ENCODE measurements at places on chromosomes 7 and 10. TPM values are rescaled to one million over a fixed set of nuclear protein-coding genes. Genes with fewer than 3 reads are reported as not detected.

Gene PLAC9
- 2.6 TPM for total RNA-seq

Gene NOS3
- total RNA-seq = 6.5 TPM

Gene CHCHD2
- 391 TPM for total RNA-seq

Gene CALCR
- total RNA-seq = not detected

Gene HOXA9
- total RNA-seq = 8.6 TPM

Gene CFTR
- total RNA-seq = not detected

Gene ABHD11
- 4.5 TPM for total RNA-seq

Gene PCDH15
- under 0.01 TPM for total RNA-seq

Gene CTAGE6
- total RNA-seq = 1.3 TPM

Gene GPC2
- total RNA-seq = 6.0 TPM

Gene FAM25C
- total RNA-seq = not detected

Gene LIPF
- total RNA-seq = not detected

Gene SMARCD3
- total RNA-seq = 41.3 TPM

Gene UCN3
- total RNA-seq = not detected

Gene CRYGN
- not detected for total RNA-seq

Gene MCM10
- 0.89 TPM for total RNA-seq

Gene GBX1
- not detected for total RNA-seq

Gene PLEKHA1
- 28.0 TPM for total RNA-seq
